CD8-positive, alpha-beta memory T cell (primary cell): ENCODE measurements at places on chromosomes 3 and 15.
A peak's percentile ranks its signal among the peaks of the same experiment; 100 is the strongest.

GRCh38 chr15:62684123-62684808 lies 358.3 kb upstream of the TPM1 start:
- DNase-seq: no peak

DNA sequence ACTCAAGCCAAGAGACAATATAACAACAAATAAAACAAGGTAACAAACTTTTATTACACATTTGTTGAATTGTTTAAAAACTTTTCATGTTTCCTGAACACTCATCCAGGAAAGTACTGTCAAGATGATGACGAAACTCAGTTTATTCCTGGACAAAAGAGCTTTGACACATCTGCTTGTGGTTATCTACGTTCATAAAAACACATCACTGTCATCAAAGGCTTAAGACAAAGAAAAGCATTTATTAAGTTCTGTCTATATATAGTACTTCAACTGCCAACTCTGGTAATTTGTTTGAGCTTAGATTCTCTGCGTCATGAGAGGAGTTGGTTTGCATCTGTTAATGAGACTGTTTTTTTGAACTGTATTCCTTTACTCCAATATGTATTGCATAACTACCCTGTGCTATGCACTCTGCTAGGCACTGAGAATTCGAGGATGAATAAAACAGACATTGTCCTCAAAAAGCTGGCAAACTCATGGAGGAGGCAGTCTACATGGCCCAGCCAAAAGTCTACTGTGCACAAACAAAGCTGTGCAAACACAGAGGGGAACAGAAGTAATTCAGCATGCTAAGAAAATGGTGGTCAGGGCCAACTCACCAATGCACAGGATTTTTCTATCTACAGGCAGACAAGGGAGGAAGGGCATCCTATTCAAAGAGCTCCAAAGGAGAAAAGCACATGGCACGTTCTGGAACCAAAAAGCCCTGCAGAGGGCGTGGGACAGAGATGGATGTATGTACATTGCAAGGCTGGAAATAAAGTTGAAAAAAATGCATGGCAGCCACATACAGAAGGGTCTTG lies 21.5 kb downstream of the PLD1 start:
- DNase-seq: no peak

DNA sequence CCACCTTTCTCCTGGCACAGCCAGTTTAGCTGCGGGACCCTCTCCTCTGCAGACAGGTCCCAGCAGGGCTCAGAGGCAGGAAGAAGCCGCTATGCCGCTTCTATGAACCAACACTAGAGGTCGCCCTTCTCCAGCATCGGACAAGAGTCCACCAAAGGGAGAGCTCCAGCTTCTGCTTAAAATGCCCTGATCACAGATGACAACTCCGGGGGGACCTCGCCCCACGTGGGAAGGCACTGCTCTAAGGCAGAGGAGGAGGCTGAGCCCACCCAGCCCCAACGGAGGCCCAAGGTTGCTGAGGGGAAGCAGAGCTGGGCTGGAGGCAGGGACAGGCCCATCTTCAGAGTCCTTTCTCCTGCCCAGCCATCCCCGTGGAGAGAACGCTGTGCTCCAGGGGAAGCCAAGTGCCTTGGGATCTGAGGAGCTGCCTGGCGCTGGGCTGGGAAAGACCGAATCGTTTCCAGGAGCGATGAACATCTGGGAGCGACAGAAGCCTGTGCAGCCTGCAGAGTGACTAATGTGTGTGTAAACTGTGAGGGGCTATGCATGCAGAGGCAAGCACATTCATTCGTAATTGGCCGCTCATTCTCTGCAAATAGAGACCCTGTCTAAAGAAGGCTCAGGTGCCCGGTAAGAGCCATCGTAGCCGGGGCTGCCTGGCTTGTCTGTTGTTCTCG lies 43.5 kb upstream of the BDH1 start:
- peak; percentile 66 for DNase-seq

GRCh38 chr15:40782609-40783227 lies 12.9 kb downstream of the C15orf62 start:
- DNase-seq: peak; percentile 69

DNA sequence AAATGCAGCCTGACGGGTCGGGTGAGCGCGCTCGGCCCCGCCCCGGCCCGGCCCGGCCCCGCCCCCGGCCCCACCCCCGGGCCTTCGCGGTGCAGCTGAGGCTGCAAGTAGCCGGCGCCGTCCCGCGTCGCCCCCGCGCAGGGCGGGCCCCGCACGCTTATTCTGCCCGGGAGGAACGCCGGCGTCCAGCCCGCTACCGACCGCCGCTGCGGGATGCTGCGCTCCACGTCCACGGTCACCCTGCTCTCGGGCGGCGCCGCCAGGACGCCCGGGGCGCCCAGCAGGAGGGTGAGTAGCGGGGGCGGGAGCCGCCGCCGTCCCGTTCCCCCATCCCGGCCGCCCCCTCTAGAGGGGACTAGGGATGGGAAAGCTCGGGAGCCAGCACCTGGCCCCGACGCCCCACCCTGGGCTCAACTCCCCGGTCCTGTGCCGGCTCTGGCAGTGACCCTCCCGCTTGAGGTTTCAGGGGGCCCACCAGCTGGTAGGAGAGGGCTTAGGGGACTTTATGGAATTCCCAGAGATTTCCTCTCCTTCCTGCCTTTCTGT lies at the start of gene MYZAP:
Gene MYZAP (plus strand): TSS at position 83 of the 546 bp plus-strand sequence. CDS start 131 bp downstream, at position 214.
- no peak for DNase-seq

- no peak for DNase-seq
These were observed 107.6 kb downstream of the FILIP1L start for GRCh38 chr3:100006570-100007271.

DNA sequence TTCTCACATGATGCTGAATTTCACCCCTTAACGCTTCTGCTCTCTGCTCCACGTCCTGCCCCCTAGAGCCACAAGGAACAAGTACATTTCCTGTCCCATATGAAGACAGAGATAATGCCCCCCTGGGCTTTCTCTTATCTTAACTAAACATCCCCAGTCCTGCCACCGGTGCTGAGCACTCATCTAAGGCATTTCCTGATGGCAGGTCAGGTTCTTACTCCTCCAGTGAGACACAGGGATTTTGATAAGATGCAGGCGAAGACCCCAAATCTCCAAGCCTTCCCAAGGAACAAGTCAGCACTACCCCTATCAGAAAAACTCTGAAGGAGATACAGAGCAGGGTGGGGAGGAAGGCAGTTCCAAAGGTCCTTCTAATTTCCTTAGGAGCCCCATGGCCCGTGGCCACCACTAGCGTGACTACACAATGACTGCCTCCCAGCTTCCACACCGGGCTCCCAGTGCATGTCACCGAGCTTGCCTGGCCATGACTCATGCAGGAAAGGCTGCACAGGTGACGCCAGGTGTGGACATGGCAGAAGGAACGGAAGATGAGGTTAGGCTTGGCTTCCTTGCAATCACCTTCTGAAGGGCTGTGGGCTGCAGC lies 152.9 kb downstream of the XXYLT1 start:
- DNase-seq: no peak
